BE2C (cell line): ENCODE measurements at places on chromosomes 3 and 15.

DNA sequence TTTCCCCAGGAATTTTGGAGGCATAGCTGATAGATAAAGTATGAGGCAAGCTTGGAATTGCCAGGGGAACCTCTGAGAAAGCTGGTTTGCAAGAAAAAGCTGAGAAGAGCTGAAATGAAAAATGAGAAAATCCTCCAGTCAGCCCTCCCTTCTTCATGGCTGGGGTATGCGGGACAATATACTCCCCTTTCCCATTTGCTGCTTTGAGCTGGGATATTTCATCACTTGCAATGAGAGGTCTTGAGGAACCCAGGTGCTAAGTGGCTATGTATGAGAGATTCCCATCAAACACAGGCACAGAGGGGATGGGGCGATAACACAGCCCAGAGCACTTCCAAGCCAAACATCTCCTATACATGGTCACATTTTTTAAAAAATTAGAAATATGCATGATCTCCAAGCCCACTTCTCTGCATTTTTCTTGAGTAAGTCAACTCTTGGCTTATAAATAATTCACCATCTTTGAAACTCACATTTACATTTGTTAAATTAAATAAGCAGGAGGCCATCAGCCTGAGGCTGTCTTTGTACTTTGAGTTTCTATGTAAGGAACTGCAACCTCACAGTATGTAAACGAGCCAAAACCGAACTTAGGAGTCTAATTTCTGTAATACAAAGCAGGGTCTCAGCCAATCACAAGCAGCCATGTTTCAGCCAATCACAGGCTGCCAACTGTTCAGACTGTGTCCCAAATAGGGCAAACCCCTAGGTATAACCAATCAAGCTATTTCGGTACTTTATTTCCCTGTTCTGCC, 983.6 kb upstream of the NR2F2 start:
- DNase-seq, result no peak

GRCh38 chr3:11197484-11197883, 43.2 kb downstream of the HRH1 start:
- no peak for DNase-seq

DNA sequence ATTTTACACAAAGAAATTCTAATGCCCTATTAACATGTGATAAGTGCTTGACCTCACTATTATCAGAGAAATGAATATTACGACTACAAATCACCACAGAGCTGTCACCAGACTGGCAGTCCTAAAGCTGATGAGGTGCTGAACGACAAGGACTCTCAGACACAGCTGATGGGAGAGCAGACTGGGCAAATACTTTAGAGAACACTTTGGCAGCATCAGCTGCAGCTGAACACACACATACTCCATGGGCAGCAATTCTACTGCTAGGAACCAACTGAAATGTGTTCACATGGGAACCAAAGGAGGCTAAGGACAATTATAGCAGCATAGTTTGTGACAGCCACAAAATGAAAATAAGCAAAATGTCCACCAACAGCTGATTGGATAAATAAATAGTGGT, 45.5 kb downstream of the SUSD5 start:
- DNase-seq, result no peak

GRCh38 chr15:81495780-81496467, 121.9 kb upstream of the TMC3 start:
- no peak for DNase-seq

DNA sequence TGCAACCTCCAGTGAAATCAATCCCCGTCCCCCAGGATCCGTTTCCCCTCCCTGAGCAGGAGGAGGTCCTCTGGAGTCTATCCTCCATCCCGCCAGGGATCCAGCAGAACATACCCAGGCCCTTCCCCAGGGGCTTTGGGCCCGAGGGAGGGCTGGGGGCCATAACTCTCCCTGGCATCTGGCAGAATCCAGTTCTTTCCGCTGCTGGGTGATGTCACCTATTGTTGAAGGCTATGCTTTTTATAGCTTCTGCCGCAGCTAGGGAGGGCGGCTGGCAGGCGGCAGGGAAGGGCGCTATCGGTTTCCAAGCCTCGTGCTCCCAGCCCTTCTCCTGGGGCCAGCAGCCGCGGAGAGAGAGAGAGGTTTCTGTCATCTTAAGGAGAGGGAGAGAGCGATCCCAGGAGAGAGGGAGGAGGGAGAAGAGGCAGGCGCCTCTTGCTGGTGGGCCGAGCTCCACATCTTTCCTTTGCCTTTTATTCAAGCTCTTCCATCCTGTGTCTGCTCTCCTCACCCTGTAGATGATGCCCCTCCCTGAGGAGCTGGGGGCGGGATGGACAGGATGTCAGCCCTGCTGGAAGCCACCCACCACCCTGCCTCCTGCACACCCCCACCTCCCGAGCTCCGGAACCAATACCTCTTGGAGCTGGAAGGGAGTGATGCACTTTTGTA, 120.1 kb downstream of the ANP32A start:
- peak; percentile 94 for DNase-seq

GRCh38 chr15:31586841-31587240, 260.2 kb downstream of the KLF13 start:
- DNase-seq, result no peak

- no peak for DNase-seq
These were observed 712 bp upstream of the MME start for GRCh38 chr3:155079468-155079745.

GRCh38 chr15:61444585-61444984, 215.5 kb upstream of the RORA start:
- no peak for DNase-seq

DNA sequence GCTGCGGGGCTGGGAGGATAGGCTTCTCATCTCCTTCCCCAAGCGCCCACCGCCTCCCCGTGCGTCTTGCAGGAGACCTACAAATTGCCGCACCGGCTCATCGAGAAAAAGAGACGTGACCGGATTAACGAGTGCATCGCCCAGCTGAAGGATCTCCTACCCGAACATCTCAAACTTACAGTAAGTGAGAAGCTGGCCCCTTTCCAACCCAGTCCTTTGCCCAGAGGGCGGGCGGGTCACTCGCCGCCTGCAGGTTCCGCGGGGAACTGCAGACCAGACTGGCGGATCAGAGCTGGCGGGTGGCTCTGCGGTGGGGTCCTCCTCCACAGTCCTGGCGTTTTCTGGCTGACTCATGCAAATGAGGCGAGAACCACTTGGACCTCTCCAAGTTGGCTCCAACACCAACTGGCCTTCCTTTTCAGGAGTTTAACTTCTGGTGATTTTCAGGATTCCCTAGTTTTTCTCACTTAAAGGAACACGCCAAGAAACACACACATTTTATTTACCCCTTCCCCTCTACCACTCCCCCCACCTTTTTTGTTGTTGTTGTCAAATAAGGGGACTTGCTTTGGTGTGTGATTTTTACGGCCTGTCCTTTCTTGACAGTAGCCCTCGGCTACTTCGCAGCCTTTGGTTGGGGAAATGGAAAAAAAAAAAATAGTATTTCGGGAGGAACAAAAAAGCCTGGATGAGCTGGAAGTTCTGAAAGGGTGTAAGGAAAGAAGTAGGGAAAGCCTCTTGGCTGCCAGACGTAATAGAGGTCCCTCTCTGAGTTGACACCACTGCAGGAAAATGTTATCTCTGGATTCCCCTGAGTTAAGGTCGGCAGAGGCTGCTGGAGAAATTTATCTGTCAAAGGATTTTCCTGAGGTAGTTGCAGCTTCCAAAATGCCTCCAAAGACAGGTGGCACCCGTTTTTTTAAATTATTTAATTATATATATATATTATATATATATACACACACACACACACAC, 1.3 kb downstream of the BHLHE40 start:
- peak; percentile 80 for DNase-seq

- no peak for DNase-seq
These were observed 8.0 kb downstream of the GABRR3 start for GRCh38 chr3:98027085-98027446.

GRCh38 chr15:89439764-89440163, 56.6 kb downstream of the RHCG start:
- DNase-seq, result no peak

GRCh38 chr3:16770021-16770420, 114.7 kb upstream of the PLCL2 start:
- DNase-seq, result no peak

DNA sequence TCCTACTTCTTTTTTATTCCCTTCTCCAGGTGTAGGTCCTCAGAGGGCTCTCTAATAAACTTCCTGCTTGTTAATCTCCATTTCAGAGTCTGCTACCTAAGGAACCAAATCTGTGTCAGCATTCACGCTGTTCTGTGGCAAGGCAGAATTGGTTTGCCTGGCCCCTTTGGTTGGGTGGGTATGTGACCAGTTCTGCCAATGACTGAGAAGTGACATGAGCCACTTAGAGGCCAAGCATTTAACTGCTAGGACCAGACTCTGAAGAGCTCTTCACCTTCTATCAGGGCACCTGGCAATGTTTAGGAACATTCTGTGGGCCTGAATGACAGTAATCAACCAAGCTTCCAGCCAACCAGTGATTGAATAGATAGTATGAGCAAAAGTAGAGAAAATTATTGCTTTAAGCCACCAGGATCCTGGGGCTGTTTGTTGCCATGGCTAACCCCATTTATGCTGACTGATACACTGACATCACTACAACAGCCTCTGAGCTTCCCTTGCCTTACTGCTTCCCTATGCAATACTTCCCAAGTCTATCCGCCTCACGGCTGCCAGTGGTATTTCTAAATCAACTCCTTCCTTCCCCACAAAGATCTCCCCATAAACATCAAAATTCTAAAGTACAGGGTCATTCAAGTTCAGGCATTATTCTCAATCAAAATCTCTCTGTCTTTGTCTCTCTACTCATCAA, 7.6 kb downstream of the FRMD4B start:
- no peak for DNase-seq

GRCh38 chr3:36993326-36994283, at the start of gene MLH1:
TSS of gene MLH1 (plus strand) at chr3:36993518. CDS start at chr3:36993548, 30 bp downstream.
- DNase-seq, result peak; percentile 87

DNA sequence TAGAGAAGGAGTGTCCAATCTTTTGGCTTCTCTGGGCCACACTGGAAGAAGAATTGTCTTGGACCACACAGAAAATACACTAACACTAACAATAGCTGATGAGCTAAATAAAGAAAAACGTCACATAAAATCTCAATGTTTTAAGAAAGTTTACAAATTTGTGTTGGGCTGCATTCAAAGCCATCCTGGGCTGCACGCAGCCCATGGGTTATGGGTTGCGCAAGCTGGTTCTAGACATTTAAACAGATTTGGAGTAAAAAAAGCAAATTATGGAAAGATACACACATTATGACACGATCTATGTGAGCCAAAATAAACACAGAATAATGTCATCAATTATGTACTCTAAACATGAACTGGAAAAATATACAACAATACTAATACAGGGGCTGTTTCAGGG, 703.3 kb upstream of the LMCD1 start:
- no peak for DNase-seq

DNA sequence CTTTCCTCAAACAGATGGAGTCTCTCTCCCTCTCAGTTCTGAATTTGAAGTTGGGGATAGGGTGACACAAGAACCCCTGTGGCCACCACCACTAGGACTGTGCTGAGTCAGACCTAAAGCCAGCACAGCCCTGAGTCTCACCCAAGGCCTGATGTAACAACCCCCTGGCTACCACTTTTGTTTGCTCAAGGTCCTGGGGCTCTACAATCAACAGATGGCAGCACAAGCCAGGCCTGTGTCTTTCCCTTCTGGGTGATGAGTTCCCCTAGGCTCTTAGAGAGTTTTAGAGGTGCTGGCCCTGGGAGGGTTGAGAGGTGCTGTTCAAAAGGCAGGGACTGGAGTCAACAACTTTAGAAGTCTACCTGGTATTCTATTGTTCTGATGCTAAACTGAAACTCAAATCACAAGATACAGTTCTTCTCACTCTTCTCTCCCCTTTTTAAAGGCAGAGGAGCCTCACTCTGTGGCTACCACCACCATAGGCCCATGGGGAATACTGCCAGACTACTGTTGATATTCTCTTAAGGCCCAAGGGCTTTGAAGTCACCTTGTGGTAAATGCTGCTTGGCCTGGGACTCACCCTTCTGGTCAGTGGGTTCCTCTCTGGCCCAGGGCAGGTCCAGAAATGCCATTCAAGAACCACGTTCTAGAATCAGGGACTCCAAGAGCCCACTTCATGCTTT, 6.5 kb downstream of the OR5K4 start:
- DNase-seq, result no peak

DNA sequence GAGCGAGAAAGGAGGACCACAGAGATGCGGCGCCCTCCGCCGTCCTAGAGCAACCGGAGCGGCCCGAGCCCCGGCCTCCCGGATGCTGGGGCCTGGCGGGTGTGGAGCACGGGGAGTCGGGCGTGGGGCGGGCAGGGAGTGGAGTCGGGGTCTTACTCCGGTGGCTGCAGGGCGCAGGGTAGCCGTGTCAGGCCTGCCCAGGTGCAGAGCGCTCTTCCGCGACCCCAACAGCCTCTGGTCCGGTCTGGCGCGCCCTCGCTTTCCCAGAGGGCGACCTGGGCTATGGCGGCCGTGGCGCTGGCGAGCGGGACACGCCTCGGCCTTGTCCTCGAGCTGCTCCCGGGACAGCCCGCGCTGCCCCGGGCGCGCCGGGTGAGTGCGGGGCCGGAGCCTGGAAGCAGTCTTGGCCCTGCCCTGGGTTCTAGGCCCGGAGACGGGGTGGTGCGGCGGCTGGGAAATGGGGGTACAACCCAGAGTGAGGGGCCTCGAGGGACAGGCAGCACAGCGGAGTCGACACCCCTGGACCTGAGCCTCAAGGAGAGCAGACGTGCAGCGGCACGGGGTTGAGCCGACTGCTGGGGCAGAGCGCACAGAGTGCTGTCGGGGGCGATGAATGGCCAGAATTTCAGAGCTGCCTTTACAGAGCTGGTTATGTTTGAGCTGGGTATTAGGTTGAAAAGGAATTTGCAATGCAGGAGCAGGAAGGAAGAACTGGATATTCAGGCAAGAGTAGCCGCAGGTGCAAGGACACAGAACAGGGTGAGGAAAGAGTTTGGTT, at the start of gene ZNF662:
ZNF662 (plus strand) TSS at position 73 of the 778 bp plus-strand sequence. CDS start 1,973 bp downstream, outside the sequence.
- DNase-seq, result no peak

GRCh38 chr3:78565712-78566111, 1202.1 kb downstream of the ROBO1 start:
- DNase-seq, result no peak

GRCh38 chr3:127462111-127462655, 128.3 kb downstream of the TPRA1 start:
- DNase-seq, result no peak

DNA sequence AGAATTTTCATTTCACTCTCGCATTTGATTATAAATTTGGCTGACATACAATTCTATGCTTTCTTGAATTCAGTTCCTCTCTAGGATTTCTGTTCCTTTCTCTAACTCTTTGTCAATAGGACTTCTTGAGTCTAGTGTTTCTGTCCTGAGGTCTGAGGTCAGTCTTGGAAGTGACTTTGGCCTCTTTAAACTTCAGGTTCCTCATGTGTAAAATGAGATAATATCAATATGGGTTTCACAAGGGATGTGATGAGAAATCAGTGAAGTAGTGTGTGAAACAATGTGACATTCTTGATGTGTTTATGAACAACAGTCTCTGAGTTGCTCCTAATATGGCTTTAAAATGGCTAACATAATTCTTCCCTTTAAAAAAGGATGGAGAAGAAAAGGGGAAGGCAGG, 92.2 kb downstream of the SV2B start:
- no peak for DNase-seq

- no peak for DNase-seq
These were observed 107.8 kb downstream of the LRRN1 start for GRCh38 chr3:3907023-3907422.

- no peak for DNase-seq
These were observed 1131.5 kb downstream of the SI start for GRCh38 chr3:163946785-163947184.
